ENCODE measurements at places on chromosomes 3 and 15.
A peak's percentile ranks its signal among the peaks of the same experiment; 100 is the strongest.

DNA sequence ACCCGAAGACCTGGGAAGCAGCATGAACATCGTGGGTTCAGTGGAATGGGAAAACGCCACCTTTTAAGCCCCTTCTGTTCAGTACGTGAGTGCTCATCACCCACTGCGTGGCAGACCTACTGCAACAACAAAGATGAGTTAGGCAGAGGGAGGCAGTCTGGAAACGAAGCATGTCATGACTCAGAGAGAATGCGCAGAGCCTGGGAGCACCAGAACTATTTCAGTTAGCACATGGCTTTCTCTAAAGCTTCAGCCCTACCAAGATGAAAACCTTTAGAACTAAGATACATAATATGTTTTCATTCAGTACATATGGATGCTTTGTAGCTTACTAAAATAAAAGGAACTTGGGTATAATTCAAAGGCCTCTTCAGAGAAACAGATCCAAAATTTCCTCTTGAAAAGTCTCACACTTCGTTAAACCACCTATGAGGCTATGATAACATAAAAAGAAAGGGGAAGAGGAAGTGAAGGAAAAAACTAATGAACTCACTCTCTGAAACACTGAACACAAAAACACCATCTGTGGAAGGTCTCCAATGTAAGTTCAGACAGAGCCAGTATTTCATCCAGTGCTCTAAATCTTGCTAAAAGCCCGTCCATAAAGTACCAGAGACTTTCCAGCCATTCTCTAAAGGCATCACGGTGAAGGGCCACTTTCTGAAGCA lies 140.1 kb downstream of the OCA2 start:
- DNase-seq, result no peak

DNA sequence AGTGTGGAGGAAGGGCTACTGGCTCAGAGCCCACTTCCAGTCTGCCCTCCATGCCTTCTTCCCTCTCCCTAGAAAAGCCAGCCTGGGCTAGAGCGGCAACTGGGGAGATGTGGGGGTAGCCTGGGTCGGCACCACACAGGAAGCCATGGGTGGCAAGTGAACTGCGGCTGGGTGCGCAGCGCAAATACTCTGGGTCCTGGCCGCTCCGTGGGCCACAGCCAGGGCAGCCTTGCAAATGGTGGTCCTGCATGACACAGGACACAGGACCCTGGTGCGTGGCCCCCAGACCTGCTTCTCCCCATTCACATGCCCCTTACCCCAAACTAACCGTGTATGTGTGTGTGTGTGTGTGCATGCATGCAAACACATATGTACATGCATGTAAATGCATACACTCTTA lies 25.7 kb downstream of the PRKCD start:
- no peak for DNase-seq

- no peak for DNase-seq
These were observed 5.6 kb upstream of the SRPRB start for GRCh38 chr3:133799794-133800585.

DNA sequence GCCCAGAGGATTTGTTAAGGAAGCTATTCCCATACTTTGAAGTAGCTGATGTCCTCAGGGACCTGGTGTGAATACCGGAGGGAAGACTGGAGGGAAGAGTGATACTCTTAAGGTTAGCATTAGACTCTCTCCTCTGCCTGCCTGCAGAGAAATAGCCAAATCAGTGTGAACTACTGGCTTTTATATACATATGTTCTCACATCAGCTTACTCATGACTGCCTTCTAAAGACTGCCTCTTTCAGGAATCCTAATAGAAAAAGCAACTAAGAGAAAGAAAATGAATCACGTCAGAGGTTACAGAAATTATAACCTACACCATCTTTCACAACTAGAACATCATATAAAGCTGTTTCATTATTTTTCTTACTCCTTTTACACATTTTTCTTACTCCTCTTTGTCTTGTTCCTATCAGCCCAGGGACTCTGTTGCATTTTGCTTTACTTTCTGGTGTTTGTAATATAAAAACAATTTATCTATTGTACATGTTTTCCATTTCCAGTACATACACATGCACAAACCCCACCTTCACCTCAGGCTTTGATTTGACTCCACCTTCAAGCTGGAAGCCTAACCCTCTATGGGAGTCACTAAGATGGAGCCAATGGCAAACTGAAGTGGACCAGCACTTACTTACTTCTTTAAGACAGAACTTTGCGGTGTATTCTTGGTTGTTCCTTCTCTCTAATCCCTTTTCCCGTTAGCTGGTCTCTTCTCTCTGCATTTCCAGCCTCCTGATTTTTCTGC lies 257.7 kb upstream of the UBE2E1 start:
- DNase-seq, result no peak

DNA sequence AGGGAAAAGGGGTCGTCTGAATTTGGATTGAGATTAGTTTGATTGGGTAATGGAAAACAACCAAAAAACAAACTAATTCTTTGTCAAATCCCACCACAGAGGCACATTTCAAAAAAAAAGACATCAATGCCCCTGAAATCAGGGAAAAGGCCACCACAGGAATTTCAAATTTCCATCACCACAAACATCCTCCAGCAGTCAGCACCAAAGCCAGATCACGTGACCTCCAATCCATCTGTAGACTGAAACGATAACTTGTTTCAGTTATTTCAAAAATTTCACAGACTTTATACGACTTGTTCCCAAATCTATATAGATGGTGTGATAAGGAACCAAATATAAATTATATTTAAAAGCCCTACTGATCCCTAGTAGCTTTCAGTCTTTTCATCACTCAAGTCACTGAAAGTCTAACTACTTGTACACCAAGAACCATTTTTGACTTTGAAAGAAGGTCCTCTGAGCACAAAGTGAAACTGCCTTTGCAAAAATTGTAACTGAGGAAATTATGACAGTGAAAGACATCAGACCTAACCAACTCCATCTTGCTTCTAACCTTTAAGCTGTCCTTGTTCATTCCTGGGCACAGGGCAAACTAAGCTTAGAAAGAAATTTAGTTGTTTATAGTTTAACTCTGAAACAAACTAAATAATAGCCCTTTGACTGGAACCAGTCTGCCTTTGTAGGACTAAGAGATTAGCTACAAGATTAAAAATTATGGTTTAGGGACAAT lies 48.1 kb upstream of the PLCL2 start:
- no peak for DNase-seq

GRCh38 chr15:60854858-60855564 lies 374.1 kb downstream of the RORA start:
- DNase-seq, result no peak

GRCh38 chr15:88002706-88003105 lies 253.8 kb downstream of the NTRK3 start:
- DNase-seq, result no peak

DNA sequence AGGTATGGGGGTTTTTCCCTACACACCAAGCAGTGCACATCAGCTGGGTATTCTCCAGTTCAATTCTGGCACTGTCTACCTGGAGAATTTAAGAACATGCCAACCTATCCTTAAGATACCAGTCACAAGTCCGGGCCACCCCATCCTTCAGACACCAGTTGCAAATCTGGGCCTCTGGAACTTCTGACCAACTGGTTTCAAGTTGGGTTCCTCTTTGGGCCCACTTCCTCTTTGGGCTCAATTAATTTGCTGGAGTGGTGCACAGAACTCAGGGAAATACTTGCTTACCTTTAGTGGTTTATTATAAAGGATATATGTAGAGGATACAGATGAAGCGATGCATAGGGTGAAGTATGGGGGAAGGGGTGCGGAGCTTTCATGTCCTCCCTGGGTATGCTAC lies 25.3 kb downstream of the GLCE start:
- DNase-seq, result no peak

DNA sequence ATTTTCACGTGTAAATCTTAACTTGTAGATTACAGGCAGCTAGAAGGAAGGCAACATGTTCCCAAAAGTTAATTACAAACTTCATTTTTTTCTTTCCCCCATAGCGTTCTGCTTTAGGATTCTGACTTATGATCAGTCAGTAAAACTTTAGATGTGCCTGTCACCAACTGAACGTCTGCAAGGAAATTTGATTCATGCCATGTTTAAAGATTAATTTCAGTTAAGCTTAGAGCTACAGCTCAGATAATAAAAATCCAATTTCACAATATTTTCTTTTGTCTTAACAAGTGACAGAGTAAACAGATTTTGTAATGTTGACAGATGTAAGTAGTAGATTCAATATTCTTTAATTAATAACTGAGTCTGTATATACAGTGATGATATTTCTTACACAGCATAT lies 253.1 kb downstream of the NFKBIZ start:
- DNase-seq, result no peak

DNA sequence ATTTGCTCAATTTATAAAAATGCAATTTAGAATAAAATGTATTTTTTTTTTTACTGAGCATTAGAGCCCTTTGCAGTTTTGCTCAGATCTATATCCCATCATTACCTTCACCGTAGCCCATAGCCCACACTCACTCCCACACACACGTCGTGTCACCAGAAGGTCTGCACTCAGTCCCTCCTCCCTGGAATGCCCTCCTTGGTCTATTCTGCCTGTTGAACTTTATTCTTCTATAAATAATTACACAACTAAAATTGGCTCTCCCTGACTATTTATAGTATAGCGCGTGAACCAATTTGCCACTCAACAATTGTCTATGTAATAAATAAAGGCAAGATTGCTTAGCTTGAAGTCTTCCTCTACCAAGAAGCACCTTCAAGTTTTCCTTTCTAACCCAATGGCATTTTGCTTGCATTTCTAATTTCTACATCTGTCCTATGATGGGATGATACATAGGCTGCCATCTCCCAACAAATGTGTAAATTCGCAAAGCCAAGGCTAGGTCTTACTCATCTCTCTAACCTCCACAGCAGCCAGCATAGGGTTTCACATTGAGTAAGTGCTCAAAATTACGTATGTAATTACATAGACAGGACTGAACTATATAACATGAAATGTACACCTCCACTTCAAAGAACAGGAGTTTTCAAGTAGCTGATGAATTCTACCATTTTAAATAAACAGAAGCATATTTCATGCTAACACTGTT lies 172.0 kb upstream of the HES1 start:
- no peak for DNase-seq

- no peak for DNase-seq
These were observed 16.8 kb downstream of the IGDCC4 start for GRCh38 chr15:65405791-65406423.

DNA sequence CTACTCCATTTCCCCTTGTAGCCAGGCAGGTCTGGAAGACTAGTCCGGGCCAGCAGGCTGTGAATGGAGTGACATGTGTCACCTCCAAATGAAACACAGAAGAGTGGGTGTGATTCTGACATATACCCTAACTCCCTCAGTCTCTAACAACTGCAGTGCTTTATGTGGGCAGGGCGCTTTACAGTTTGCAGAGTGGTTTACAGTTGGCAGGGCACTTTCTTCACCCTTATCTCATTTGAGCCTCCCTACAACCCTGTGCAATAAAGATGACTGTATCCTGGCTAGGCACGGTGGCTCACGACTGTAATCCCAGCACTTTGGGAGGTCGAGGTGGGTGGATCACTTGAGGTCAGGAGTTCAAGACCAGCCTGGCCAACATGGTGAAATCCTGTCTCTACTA lies 176.3 kb downstream of the RAB11A start:
- no peak for DNase-seq

GRCh38 chr15:35126236-35126635 lies 41.1 kb upstream of the NANOGP8 start:
- no peak for DNase-seq

- no peak for DNase-seq
These were observed 242.4 kb downstream of the KCNMB2 start for GRCh38 chr3:178778589-178778988.

DNA sequence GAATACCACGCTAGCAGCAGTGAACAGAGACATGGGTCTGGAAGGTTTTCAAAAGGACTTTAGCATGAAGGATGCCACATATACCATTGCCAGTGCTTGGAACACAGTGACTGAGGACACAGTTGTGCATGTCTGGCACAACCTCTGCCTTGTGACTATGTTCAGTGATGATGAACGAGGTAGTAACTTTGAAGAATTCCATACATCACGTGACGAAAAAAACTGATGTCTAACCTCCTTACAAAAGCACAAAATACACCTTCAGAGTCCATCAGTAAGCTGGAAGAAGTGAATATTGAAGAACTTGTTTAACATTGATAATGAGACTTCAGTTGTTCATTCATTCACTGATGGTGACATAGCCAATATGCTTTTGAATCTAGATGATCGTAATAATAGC lies 594.8 kb upstream of the GRM7 start:
- no peak for DNase-seq

- peak; percentile 48 for DNase-seq
These were observed 13.5 kb upstream of the TIPIN start for GRCh38 chr15:66369773-66370651.

DNA sequence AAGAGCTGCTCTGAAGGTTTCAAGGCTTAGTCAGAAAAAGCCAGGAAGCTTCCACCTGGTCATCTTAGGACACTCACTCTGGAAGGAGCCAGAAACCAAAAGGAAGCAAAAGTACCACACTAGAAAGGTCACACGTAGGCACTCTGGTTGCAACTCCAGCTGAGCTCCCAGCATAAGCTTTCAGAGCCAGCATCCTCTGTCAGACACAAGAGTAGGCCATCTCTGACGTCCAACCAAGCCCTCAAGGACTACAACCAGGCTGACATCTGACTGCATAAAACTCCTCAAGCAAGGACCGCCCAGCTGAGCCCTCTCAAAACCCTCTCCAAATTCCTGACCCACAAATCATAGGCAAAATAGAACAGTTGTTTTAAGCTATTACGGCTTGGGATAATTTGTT lies 12.8 kb downstream of the SH3BP5 start:
- DNase-seq, result no peak

- no peak for DNase-seq
These were observed 424.1 kb downstream of the FGF12 start for GRCh38 chr3:192303235-192303634.

GRCh38 chr3:187458921-187459320 lies 90.7 kb downstream of the RTP4 start:
- DNase-seq, result no peak

- DNase-seq, result no peak
These were observed 180.6 kb downstream of the FMN1 start for GRCh38 chr15:33013827-33014445.

- no peak for DNase-seq
These were observed 2.7 kb upstream of the DMXL2 start for GRCh38 chr15:51625236-51625635.

GRCh38 chr15:82040862-82041261 lies 5.0 kb downstream of the MEX3B start:
- no peak for DNase-seq

DNA sequence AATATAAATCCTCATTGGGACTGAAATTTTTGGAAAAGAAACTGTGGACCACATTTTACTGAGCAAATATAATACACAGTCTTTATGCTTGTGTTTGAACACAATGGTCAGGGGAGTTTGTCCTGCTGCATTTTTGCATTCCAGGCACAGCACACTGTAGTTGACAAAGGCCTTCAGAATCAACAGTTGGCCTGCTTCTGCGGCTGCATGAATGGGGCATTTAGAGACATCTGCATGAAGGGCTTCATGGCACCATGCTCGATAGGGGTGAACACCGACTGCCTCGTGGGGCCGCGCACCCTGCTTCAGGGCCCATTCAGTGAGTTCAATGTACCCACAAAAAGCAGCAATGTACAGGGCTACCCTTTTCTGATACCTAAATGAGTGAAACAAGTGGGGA lies 15.4 kb upstream of the COMMD2 start:
- DNase-seq, result no peak

GRCh38 chr3:46737329-46737731 lies 19.7 kb upstream of the PRSS50 start:
- DNase-seq, result no peak

Data from stimulated activated CD8-positive, alpha-beta memory T cell treated with anti-CD3 and anti-CD28 coated beads, Interleukin-4, amount 100 ng/mL, for 48 hours (primary cell).